HS-27A (cell line): ENCODE measurements at places on chromosomes 7 and 10.

GRCh38 chr10:87551326-87551725, 46.6 kb downstream of the MINPP1 start:
- no peak for DNase-seq

DNA sequence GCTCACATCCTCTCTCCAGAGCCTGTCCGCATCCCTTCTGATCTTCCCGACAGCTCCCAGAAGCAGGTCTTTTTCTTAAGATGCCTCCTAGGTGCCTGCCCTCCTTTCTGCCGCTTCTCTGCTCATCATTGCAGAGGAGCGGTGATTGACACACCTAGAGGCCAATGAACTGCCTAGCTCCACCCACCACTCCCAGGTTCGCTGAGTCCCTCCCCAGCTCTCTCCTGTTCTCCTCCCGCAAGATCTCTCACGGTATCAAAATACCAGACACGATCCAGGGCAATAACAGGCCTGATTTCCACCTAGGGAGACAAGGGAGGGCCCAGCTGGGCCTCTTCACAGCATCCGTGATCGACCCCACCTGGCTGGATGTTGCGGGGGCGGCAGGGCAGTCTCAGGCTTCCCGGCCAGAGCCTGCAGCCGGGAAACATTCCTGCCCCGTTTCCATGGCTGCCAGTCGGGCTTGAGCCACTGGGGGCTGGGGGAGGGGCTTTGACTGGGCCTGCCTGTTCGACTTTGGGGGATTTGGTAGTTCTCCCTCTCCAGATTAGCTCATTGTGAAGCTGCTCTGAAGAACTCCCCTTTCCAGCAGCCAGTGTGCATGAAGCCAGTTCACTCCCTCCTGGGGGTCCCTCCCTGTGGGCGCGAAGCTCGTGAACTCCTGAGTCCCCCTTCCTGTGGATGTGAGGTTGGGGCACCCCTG, 373.5 kb downstream of the RPS24 start:
- DNase-seq = no peak

GRCh38 chr7:158885624-158886023, 29.3 kb downstream of the DYNC2I1 start:
- no peak for DNase-seq

DNA sequence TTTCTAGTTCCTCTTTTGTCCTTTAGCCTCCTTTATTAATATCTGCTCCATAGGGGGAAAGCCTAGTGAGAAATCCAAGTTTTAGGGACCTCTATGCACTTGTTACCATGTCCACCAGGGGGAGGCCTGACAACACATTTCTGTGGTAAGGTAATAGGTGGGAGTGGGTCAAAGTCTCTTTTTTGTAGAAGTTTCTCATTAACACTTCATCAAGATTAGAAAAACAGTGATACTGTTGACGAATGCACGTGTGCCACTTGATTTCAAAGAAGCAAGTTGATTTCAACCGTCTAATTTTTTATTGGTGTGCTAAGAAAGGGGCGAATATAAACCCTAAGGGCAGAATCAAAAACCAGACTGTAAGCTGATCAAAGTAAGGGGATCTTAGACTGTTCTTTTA, 30.6 kb downstream of the CISD1 start:
- DNase-seq = no peak

DNA sequence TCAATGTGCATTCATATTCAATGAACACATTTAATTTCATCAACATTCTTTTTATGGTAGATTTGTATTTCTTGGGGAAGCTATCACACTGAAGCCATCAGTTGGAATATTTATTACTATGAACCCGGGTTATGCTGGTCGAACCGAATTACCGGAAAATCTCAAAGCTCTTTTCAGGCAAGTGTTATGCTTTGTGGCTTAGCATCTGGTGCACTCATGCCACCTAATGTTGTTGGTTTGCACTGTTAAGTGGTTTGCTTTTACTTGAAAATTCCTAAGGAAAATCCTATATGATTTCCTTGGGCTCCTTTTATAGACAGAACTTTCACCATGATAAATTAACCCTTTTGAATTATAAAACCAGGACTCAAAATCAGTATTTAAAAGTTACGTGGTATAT, 147.9 kb downstream of the DNAH11 start:
- DNase-seq = no peak
